ENCODE measurements at places on chromosomes 3 and 15.
A peak's percentile ranks its signal among the peaks of the same experiment; 100 is the strongest.

DNA sequence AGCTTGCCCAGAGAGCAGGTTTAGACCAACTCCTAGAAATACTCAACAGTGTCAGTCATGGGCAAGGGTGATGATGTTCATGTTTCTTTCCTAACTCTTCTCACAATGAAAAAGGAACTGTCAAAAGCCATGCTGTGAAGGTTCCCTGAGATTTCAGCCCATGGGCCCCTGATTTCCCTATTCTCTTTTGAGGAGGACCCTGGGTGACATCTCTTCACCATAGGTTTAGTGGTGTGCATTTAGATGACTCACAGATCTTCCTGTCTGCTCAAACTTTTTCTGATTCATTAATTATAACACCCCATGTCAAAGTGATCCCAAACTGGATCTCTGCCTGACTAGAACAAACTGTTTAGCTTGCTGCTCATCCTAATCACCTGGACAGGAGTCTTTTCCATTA is 108.0 kb downstream of the BBX start:
- peak; percentile 74 for DNase-seq

- DNase-seq: no peak
Observed at GRCh38 chr3:151299006-151299405, 17.6 kb downstream of the GPR87 start.

GRCh38 chr3:182970811-182971418 is 9.4 kb downstream of the DCUN1D1 start:
- DNase-seq: no peak

GRCh38 chr3:71453822-71454511 is 129.6 kb downstream of the FOXP1 start:
- no peak for DNase-seq

DNA sequence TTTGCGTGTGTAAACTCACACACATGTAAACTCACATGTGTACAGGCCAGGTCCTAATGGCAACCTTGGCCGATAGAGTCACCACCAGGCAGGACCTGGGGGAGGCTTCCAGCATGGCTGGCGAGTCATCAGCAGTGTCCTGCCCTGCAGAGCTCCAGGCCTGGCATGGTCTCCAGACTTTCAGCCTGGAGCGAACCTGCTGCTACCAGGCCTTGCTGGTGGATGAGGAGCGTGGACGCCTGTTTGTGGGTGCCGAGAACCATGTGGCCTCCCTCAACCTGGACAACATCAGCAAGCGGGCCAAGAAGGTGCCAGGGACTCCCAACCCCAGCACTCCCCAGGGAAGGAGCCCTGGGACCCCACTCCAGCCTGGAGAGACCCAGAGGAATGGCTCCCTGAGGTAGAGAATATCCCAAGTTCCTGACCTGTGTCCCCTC is 1.0 kb downstream of the SEMA3B start:
- DNase-seq: no peak

- DNase-seq: no peak
Observed at GRCh38 chr15:39393575-39394335, 187.1 kb upstream of the THBS1 start.

- no peak for DNase-seq
Observed at GRCh38 chr3:21297304-21297703, 453.7 kb downstream of the ZNF385D start.

GRCh38 chr15:34753236-34753894 is 1.4 kb downstream of the GJD2 start:
- DNase-seq: no peak

DNA sequence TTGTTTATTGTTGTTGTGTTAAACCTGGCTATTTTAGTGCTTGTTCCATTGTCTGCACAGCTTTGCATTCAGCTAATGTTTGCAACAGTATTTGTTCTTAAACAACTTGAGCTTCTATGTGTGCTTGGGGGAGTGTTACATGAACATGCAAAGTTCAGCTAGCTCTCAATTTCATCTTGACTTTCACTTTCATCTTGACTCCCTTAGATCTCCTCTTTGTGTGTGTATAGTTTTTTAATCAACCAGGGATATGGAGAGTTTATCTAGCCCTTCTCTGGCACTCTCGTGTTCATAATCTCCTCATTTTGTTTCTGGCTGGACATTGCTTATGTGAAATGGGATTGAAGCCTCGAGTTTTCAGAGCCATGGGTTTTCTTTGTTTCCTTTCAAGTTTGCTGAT is 212.4 kb upstream of the ZBTB20 start:
- DNase-seq: no peak

DNA sequence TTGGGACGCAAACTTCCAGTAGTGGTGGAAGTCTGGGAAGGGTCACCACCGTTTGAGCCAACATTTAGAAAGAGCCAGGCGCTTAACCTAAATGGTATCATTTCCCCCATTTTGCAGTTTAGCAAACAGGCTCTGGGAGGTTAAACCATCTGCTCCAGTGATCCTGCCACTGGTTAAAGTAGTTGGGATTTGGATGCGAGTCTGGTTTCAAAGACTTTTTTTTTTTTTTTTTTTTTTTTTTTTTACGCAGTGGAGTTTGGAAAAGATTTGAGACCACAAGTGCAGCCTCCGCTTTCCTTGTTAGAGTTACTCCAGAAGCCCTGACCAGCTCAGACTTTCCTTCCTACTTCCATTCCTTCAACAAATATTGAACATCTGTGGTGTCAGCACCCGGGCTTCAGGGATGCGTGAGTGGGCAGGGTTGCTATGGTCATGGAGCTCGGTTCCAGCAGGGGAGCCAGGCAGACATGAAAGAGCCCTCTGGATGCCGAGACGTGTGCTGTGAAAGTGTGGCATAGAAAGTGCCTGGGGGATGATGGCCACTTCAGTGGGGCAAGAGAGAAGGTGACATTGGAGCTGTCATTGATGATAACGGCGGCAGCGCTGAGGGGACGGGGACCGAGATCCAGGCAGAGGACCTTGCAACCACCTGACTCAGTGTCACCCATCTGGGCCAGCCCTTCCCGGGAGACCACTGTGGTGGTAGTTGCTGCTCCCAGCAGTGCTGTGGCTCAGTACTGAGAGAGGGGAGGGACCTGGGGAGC is 1.1 kb upstream of the RNU6-1 start:
- DNase-seq: no peak

GRCh38 chr15:94586099-94586498 is 354.7 kb downstream of the MCTP2 start:
- DNase-seq: no peak

GRCh38 chr3:14298442-14298841 is 104.0 kb upstream of the SLC6A6 start:
- DNase-seq: no peak

GRCh38 chr15:48105936-48106335 is 14.9 kb upstream of the SLC24A5 start:
- no peak for DNase-seq

DNA sequence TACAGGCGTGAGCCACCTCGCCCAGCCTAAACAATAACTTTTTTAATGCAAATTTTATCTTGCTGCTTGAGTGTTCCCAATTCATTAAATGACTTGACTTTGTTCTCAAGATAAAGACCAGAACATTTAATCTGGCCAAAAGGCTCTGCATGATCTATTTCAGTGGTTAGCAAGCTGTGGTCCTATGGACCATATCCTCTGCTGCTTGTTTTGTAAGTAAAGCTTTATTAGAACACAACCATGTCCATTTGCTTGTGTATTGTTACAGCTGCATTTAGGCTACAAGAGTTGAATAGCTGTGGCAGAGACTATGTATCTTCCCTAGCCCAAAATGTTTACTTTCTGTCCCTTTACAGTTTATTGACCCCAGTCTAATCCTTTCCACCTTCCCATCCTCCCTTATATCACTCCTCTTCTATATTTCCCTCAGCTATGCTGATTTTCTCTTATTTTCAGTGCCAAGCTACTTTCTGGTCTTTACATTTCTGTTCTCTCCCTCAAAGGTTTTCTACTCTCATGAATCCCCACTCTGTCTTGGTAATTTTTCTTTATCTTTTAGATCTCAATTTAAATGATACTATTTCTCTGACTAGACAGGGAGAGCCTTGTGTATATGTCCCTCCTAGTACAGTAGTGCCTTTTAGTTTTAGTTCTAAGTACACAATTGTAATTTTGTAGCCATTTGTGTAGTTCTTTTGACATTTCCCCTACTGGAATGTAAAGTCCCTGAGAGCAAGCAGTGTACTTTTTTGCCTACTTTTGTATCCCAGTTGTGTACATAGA is 23.2 kb downstream of the SELENOT start:
- no peak for DNase-seq

- DNase-seq: no peak
Observed at GRCh38 chr15:25875566-25875965, 12.4 kb upstream of the ATP10A start.

DNA sequence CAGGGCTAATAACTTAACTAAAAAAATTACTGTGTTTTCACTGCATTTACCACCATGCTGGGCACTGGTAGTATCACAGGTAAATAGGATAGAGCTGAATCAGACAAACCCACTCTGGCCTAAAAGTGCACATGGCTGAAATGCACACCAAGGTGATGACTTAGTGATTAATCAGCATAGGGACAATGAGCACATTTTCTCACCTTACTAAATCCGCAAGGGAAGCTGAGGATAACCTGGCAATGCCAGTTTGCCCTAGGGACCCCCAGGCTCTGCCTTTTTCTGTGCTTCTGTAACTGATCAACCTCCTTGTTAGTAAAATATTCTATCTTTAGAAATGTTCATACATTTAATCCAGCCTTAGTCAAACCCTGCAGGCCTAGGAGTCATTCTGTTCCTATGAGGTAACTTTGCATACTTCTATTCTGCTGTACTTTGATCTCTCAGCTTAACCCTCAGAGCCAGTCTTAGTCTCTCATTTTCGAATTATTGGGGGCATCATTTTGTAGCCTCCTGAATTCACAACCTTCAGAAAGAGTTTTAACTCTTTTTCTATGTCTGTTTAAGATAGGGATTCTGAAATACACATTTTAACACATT is 562.9 kb upstream of the KCNMB2 start:
- DNase-seq: no peak

- DNase-seq: no peak
Observed at GRCh38 chr3:157100096-157100477, 59.9 kb downstream of the CCNL1 start.

GRCh38 chr15:56232058-56232457 is 11.6 kb downstream of the RFX7 start:
- DNase-seq: no peak

- DNase-seq: no peak
Observed at GRCh38 chr3:195556390-195556789, 13.3 kb upstream of the PPP1R2 start.

- no peak for DNase-seq
Observed at GRCh38 chr15:84400820-84401219, 165.2 kb downstream of the GOLGA6L4 start.

GRCh38 chr3:123766193-123767008 is 117.7 kb downstream of the MYLK start:
- no peak for DNase-seq

GRCh38 chr15:89812011-89812846 is 2.4 kb downstream of the ANPEP start:
- no peak for DNase-seq

- DNase-seq: no peak
Observed at GRCh38 chr3:156133076-156133475, 12.7 kb downstream of the KCNAB1 start.

DNA sequence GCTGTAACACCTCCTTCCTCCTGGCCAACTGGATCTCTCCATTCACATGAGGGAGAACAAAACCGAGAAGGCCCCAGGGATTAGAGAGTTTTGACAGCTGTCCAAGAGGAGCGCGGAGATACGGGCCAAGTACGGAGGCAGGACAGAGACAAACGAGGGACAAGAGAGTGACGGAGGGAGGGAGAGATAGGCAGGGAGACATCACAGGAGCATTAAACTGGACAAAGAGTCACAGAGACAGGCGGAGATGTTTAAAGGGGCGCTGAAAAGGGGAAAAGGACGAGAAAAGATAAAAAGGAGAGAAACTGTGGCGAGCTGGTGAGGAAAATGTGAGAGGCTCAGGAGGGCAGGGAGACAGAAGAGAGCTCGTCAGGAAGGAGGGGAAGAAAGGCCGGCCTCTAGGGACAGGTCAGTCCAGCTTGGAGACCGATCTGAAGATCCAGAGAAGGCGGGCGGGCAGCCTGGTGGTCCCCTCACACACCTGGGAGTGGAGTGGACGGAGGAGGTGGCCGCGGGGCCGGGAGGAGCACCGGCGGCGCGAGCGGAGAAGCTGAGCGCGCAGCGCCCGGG is 40.5 kb upstream of the ROPN1 start:
- no peak for DNase-seq

DNA sequence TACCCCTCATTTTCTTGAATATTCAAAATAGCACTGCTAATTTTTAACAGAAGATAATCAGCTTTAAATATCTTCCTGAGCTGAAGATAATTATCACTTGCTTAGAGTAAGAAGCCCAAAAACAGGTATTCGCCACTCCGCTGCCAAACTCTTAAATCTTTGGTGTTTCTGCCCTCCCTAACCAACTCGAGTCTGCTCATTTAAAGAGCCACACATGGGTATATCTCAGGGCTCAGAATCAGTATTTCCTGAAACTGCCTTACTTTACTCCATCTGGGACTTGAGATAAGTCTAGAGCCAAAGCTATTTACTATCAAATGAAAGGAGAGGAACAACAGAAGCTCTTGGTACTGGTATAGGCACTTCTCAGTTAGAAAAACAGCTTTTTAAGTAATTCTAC is 10.8 kb downstream of the PDCD10 start:
- no peak for DNase-seq

- DNase-seq: no peak
Observed at GRCh38 chr15:69389426-69389825, 24.7 kb upstream of the KIF23 start.

GRCh38 chr3:41352510-41352909 is 153.2 kb downstream of the CTNNB1 start:
- DNase-seq: no peak

DNA sequence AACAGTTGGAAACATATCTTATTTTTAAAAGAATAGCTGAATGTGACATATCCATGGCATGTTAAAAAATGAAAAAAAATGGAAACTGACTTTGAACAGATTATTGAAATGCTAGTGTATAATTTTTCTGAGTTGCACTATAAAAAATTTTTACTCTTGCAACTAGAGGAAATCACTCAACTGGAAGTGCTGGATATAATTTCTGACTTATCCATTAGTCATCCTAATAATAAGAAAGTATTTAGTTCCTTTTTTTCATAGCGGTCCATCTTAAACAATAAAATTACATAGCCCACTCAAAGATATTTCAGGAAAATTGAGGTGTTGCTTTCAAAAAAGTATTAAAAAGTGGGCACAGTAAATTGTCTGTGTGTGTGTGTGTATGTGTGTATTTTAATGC is 80.7 kb downstream of the MBNL1 start:
- DNase-seq: no peak

- no peak for DNase-seq
Observed at GRCh38 chr15:88699861-88700260, 61.0 kb downstream of the ISG20 start.

GRCh38 chr3:32045091-32045915 is 61.1 kb upstream of the GPD1L start:
- no peak for DNase-seq

DNA sequence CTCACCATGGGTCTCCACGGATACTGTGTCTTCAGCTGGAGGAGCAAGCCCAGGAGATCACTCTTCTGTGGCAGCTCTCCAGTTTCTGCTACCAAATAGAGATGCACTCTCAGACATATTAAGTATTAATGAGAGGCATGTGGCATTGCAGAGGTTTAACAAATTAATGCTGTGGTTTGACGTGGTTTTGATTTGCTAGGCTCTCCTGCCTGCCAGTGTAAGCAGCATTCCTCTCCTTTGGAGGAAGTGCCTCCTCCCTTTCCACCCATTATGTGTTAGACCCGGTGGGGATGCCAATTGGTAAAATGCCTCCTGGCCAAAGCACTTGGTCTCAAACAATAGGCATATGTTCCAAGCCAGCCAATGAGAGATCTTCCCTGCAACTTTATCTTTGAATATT is 124.8 kb downstream of the MYLK start:
- DNase-seq: no peak

- DNase-seq: no peak
Observed at GRCh38 chr15:29773816-29774215, 48.5 kb downstream of the TJP1 start.

GRCh38 chr15:70575231-70576226 is 187.8 kb downstream of the UACA start:
- DNase-seq: no peak
